Neural crest cell (in vitro differentiated cells): ENCODE measurements at places on chromosomes 13 and 19.
A peak's percentile ranks its signal among the peaks of the same experiment; 100 is the strongest.

GRCh38 chr13:40208517-40208916 lies 457.9 kb downstream of the FOXO1 start:
- DNase-seq = no peak

GRCh38 chr19:16207490-16208025 lies 9.8 kb downstream of the AP1M1 start:
- no peak for DNase-seq

- peak; percentile 53 for DNase-seq
Measured at GRCh38 chr19:926589-927350, 935 bp downstream of the ARID3A start.

DNA sequence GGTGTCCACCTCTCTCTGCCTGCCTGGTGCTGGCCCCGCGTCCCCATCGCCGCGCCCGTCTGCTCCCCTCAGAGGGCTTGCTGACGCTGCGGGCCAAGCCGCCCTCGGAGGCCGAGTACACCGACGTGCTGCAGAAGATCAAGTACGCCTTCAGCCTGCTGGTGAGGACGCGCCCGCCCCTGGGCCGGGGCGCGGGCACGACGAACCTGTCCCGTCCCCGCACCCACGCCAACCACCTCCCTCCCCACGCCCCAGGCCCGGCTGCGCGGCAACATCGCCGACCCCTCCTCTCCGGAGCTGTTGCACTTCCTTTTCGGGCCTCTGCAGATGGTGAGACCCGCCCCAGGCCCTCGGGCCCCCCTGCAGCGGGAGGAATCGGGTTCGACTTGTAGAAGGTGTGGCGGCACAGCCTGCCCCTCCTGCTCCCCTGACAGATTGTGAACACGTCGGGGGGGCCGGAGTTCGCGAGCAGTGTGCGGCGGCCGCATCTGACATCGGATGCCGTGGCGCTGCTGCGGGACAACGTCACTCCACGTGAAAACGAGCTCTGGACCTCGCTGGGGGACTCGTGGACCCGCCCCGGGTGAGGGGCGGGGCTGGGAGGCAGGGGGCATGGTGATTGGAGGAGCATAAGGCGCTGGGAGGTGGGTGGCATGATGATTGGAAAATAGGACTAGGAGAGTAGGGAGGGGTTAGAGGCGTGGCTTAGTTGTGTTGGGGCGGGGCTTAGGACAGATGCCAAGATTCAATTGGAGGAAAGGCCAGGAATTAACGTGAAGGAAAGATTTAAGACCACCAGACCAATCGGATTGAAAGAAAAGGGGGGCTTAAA lies 6.6 kb downstream of the EPS8L1 start:
- no peak for DNase-seq

DNA sequence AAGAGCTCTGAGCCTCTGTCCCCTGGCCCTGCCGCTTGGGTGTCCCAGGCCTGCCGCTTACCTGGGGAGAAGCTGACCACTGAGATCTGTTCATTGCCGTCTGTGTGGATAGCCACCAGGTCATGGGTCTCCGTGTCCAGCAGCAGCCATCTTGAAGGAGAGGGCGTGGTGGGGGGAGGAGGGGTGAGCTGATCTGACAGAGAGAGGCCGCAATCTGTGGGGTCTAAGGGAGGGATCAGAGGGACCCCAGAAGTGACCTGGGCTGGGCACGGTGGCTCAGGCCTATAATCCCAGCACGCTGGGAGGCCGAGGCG lies 14.6 kb upstream of the GPR4 start:
- DNase-seq = no peak

DNA sequence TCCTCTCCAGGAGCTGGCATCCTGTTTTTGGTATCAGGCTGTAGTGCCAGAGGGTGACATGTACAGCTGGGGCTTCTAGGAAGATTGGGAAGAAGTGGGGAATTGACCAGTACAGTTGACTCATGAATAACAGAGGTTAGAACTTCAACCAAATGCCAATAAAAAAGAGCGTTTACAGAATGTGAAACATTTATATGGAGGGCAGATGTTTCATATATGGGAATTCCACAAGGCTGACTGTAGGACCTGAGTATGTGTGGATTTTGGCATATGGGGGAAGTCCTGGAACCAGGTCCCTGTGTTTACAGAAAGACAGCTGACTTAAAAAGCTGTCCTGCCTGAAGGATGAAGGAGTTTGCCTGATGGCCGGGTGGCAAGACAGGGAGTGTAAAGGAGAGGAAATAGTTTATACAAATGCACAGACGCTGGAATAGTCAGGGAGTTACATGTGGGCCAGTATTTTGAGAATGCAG lies 5.2 kb downstream of the CHAMP1 start:
- no peak for DNase-seq

DNA sequence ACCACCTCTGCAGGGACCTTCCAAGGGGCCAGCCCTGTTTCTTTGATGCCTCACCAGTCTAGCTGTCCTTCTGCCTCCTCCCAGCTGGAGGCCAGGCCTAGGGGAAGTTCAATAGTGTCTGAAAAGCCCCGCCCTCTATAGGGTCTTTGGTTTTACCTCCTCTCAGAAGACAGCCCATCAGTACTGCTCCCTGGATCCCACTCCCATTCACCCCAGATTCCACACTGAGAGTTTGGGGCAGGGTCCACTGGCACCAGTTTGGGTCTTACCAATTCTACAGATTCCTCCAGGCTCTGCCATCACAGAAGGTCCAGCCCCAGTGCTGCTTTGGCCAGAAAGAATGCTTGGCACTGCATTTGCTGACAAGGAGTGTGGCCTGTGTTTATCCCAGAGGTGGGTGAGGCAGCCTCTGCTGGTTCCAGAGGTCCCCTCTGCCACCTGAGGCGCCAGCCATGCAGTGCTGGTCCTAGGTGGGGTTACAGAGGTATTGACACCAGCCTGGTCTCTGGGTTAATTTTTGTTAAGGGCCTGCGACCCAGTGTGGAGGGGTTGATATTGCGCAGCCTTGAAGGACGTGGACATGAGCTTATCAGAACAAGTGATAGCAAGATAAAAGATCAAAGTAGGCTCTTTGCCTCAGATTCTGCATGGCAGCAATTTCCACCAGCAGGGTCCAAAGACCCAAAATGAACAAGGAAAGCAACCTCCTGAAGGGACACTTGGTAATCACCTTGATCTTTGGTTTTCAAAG lies 41.4 kb upstream of the IGSF23 start:
- DNase-seq = no peak

GRCh38 chr19:28466107-28467045 lies 746.6 kb downstream of the UQCRFS1 start:
- DNase-seq = peak; percentile 78

GRCh38 chr13:100528353-100528752 lies 60.2 kb downstream of the GGACT start:
- no peak for DNase-seq

- DNase-seq = no peak
Measured at GRCh38 chr13:38350114-38350617, 515 bp downstream of the UFM1 start.

DNA sequence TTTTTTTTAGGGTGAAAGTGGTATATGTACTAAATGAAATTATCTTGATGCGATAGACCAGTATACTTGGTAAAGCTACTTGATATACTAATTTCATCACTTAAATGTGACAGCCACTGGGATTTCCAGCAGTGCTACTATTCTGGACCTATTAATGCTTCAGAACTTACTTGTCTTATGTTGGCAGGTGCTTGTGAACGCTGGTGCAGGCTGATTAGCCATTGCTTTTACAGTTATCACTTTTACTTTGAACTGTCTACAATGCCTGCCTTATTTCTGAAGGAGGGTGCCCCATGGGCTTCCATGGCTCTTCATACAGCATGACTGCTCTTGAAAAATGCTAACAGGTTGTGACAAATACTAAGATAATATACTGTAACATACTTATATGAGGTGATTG lies 294.7 kb downstream of the GPC6 start:
- DNase-seq = no peak

- no peak for DNase-seq
Measured at GRCh38 chr19:4455719-4456475, 1.7 kb downstream of the UBXN6 start.

DNA sequence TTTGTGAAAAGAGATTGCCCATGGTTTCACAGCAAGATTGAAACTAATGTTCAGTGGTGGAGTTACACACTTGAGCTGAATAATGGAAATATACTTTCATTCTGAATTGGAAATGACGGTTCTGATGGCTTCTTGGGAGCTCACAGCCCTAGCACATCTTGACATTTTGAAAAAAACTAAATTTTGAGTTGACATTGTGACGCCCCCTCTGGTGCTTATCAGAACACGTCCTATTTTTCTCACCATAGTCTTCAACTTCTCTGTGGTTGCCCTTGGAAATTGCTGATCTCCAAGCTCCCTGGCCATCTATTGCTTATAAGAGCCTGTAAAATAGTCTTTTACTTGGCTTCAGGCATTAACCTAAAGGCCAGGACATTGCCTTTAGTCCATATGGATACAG lies 202.1 kb downstream of the OXGR1 start:
- DNase-seq = no peak

- DNase-seq = no peak
Measured at GRCh38 chr13:26978081-26978860, 193.3 kb downstream of the USP12 start.

DNA sequence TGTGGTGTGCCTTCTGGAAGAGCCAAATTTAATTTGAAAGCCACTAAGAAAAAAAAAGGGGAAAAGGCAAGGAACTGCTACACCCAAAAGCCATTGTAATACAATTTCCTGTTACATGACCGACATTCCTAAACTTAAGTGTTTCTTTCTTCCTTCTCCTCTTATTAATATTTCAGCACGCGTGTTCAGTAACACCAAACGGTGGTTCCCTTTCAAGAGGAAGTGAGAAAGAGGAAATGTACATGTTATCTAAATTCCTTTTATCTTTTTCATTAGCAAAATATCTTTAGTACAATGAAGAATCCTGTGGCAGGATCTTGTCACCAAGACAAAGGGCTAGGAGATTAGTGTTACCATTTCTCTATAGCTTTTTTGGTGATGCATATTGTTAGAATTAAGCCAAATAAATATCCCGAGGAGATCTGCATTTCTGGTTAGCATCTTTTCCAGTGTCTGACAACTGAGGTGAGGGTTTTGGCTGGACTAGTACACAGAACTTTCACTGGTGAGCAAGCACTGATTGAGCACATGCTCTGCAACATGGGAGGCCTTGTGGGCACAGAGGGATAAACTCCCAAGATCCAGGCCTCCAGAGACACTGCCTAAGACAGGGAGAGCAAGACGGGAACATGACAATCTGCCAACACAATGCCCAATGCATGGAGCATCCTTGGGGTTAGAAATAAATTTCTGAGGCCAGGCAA lies 22.1 kb downstream of the LATS2 start:
- DNase-seq = no peak

DNA sequence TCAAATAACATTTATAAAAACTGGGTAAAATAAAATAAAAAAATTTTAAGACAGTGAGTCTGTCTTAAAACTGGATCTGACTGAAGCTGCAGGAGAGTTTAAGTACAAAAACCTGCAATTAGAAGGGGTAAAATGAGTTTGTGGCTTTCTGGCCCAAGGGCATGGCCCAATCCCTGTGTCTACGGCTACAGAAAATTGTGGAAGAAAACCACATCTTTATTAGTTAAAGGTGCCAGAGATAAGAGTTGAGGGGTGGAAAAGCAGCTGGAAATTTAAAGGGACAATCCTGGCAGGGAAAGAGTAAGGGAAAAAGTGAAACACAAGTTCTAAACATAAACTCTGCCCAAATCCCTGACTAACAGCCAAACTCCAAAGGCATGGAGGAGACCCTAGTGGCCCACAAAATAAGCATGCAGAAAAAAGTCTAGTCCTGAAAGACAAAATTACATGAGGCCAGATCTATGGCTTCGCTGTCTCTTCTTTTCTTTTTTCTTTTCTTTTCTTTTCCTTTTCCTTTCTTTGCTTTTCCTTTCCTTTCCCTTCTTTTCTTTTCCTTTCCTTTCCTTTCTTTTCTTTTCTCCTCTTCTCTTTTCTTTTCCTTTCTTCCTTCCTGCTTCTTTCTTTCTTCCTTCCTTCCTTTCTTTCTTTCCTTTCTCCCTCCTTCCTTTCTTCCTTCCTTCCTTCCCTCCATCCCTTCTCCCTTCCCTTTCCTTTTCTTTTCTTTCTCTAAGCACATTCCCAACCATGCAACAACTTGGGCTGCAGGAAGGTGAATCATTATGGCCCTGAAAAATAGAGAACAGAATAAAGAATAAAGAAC lies 23.5 kb upstream of the DLEU7 start:
- DNase-seq = no peak

DNA sequence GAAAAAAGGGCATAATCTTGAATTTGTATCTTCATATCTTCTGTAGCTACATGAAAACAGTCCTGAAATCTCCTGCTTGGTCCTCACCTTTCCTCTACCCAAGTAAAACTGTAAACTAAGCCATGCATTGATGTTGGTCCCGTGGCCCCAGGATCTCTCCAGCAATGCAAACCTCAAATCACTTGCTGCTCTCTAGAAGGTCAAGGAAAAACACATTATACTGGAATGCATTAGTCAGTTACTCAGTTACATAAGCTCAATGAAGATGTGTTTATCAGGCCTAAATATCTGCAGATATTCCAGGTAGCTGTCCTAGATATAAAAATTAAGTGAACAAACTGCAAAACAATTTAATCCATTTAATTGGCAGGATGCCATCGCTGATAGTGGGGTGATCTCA lies 261.8 kb downstream of the ABCC4 start:
- DNase-seq = no peak

- no peak for DNase-seq
Measured at GRCh38 chr19:45179072-45179891, 698 bp downstream of the BLOC1S3 start.

DNA sequence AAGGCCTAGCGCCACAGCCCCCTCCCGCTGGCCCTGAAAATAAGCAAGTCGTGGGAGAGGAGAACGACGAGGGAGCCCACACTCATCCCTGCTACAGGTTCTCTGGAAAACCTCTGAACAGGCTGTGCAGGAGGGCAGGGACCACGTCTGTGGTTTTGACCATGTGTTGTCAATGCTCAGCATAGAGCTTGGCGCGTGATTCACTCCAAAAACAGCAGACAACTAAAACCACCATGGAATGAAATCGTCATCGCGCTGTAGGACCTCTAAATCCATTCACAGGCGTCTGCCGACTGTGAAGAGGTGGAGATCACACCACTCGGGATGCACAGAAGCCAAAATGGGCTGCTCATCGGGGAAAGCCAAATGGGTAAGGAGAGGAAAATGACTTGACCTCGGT lies 121.3 kb downstream of the COL4A1 start:
- no peak for DNase-seq

- DNase-seq = no peak
Measured at GRCh38 chr13:41691274-41691673, 233.9 kb downstream of the RGCC start.

DNA sequence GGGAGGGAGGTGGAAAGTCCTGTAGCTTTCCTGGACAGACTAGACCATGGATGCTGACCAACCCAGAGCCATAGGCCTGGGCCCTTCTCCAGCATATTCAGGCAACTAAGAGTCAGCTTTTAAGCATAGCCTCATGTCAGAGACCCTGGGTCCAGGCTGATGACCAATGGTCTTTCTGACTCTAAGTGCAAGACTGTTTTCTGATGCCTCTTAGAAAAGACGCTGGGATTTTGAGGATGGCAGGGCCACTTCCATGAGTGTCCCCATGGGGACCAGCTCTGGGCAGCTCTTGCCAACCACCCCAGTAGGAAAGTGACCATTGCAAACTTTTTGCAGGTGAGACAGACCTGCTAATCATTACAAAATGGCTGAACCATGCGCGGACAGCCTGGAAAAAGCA lies 135.6 kb upstream of the KL start:
- DNase-seq = no peak

GRCh38 chr19:16345457-16345856 lies 20.8 kb downstream of the KLF2 start:
- no peak for DNase-seq
